Bronchial epithelial cell (primary cell): ENCODE measurements at places on chromosomes 7 and 10. TPM values are rescaled to one million over a fixed set of nuclear protein-coding genes. Genes with fewer than 3 reads are reported as not detected.

DNA sequence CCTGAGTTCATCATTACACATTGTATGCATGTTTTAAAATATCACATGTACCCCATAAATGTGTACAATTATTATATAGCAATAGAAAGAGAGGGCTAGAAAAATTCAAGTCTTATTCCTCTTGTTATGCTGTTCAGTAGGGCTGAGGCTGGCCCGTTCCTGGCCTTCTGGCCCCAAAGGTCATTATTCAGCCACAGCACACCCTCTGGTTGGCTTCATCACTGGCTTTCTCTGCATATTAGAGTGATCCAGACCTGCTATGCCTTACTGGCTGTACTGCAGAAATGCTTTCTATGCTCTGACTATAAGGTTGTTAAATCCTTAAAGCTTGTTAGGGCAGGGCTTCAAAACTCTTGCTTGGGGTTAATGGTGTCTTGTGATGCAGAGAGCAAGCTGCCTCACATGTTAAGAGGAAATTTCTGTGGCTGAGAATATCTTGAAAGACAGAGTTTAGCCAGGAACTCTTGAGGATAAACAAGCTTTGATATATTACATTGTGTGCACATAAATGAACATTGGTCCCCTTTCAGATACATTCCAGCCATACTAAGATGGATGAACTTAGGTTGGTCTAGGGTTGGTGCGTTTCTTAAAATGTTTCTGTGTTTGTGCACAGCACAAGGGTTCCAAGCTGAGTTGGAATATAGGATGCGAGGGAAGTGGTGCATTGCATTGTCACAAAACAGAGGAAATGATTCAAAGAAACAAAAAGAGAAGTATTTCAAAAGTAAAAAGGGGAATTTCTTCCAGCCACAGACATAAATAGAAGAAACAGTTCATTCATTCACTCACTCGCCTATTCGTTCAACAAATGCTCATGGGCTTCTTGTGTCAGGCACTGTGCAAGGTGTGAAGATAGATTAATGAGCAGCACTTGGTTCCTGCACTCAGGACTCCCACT, 61.6 kb upstream of the WDR11 start:
- DNase-seq = no peak

- DNase-seq = no peak
These were observed 213.5 kb downstream of the PAXIP1 start for GRCh38 chr7:154789404-154789803.

GRCh38 chr10:130020651-130021382, 56.7 kb upstream of the EBF3 start:
- DNase-seq = peak; percentile 3

- peak; percentile 20 for DNase-seq
These were observed 22.8 kb downstream of the C10orf105 start for GRCh38 chr10:71696628-71697326.

GRCh38 chr7:45940939-45941338, 19.9 kb upstream of the IGFBP3 start:
- DNase-seq = no peak

DNA sequence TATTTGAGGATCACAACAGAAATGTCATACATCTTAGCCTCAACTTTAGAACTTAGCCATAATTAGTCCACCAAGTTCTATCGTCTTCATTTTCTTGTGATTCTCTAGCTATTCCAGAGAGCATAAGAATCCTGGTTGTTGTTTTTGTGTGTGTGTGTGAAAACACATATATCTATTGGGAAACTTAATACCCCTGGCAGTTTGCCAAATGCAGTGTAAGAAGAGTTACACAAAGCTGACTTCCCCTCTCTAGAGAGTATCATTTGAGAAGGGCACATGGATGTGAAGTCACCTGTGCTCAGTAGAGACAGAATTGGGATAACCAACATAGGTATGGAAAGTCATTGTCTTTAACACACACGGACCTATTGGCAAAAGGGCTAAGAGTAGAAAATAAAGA, 19.3 kb downstream of the FOXI2 start:
- no peak for DNase-seq

Gene ADAMTS14
- total RNA-seq = under 0.01 and 0.26 TPM in 2 replicates

Gene MICALL2
- 13.7 and 14.2 TPM in 2 replicates for total RNA-seq

Gene CRHR2
- not detected in 2 replicates for total RNA-seq

DNA sequence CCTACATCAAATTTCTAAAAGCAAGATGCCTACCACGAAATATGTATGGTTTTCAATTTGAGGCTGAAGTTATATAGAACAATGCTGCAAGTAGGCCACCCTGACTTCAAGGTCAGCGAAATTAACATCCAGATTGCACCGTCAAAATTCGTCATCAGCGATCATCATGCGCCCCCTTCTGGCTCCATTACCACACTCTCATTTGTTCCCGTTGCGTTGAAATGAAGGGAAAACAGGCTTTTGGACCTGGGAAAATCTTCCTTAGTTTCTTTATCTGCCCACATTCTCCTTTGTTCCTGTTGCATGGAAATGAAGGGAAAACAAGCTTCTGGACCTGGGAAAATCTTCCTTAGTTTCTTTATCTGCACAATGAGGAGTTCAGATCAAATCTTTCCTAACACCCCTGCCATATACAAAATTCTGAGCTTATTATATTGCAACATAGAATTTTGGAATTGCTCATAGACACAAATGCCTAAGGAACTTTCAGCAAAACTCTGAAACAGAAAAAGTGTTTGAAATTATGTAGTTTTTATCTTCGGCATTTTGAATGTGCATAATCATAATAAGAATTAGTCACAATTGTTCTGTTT, 98.2 kb upstream of the PRKCQ start:
- peak; percentile 47 for DNase-seq

- no peak for DNase-seq
These were observed 1288.0 kb upstream of the SORCS1 start for GRCh38 chr10:108452533-108452932.

- DNase-seq = no peak
These were observed 22.7 kb downstream of the ZNF365 start for GRCh38 chr10:62396864-62397263.

GRCh38 chr7:2062648-2063047, 170.1 kb downstream of the MAD1L1 start:
- DNase-seq = no peak

DNA sequence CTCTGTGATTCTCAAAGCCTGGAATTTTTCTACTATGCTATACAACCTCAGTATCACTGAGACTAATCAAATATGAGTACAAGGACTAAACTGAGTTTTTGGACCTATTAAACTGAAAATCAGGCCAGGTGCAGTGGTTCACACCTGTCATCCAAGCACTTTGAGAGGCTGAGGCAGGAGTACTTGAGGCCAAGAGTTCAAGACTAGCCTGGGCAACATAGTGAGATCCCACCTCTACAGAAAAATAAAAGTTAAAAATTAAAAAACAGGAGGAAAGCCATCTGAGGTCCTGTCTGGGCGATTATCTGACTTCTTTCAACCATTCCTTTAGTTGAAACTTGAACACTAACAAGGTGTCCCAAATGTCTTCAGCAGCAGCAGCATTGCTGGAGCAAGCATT, 7.0 kb downstream of the XRCC2 start:
- DNase-seq = no peak

GRCh38 chr10:91062091-91062490, 141.2 kb upstream of the ANKRD1 start:
- DNase-seq = no peak

DNA sequence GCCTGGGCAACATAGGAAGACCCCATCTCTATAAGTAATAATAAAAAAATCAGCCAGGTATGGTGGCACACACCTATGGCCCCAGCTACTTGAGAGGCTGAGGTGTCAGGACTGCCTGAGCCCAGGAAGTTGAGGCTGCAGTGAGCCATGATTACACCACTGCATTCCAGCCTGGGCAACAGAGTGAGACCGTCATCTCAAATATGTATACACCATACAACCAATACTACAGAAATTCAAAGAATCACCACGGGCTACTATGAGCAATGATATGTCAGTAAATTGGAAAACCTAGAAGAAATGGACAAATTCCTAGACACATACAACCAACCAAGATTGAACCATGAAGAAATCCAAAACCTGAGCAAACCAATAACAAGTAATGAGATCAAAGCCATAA, 60.3 kb upstream of the ZC3HAV1 start:
- no peak for DNase-seq

- peak; percentile 28 for DNase-seq
These were observed 240.4 kb downstream of the KIAA1217 start for GRCh38 chr10:24449321-24449740.

DNA sequence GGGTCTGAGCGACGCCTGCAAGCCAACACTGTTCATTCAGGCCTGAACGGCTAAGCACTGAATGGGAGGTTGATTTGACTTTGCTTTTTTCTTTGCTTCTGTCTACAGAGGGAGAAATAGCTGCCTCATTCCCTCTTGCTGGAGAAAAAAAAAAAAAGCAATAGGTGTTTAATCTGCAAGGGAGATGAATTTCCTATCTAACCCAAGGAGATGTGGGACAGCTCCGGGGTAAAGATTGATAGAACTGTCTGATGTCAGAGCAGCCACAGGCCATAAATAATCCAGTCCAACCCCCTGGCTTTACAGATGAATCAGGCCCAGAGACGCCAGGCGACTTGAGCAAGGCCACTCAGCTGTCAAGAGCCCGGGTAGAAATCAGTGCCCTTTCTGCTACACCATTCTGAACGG, 168.0 kb downstream of the ARHGAP12 start:
- no peak for DNase-seq

GRCh38 chr10:361203-362081, 226.2 kb downstream of the ZMYND11 start:
- no peak for DNase-seq

Gene FAM25C
- 9.3 TPM in 1 of 2 replicates, not detected in the other for total RNA-seq

DNA sequence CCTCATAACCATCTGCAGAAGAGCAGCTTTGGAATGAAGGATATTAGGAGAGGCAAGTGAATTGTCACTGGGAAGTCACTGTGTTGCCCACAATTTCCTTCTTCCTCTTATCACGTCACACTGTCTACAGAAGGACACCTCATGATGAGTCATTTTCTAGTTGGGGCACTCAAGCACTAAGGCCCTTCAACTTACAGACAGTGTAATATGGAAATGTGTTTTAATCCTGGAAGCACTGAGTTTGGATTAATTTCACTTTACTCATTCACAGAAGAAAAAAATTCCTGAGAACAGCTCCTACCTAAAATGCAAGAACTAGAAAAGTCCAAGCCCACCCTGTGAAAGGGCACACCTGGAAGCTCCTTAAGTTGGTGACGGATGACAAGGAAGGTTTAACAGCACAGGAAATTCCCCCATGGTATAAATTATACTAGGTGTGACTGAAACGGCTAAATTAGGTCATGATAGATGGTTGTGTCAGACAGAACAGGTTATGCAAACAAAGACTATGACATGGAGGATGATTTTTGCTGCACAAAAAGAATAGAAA, 56.6 kb downstream of the PARD3 start:
- peak; percentile 99 for DNase-seq

Gene PHKG1
- total RNA-seq = 0.26 and 0.77 TPM in 2 replicates

DNA sequence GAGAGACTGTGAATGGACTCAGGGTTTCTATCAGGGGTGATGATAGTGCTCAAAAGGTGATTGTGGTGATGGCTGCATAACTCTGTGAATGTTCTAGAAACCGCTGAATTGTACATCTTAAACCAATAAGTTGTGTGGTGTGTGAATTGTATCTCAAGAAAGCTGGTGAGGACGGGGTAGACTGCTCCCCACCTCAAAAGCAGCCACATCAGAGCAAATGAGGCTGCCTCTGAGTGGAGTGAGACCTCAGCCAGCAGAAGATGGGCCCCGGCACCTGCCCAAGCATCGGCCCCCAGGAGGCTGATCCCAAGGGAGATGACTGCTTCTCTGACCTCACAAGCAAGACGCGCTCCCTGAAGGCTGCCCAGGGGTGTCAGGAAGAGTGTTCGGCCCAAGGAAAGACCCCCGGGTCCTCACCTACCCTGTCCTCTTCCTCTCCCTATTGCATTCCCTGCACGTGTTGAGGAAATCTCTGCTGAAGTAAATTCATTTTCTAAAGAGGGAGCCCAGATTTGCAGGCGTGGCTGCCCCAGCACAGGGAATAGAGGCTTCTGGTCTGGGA, 279.3 kb upstream of the SHH start:
- DNase-seq = no peak

Gene CDH23
- total RNA-seq = 0.13 TPM in 1 of 2 replicates, not detected in the other

- no peak for DNase-seq
These were observed 192.2 kb downstream of the PARD3 start for GRCh38 chr10:34622945-34623344.

GRCh38 chr10:48450233-48450740, 143.8 kb downstream of the MAPK8 start:
- no peak for DNase-seq

Gene MRLN
- not detected in 2 replicates for total RNA-seq

Gene GJD4
- not detected in 2 replicates for total RNA-seq

DNA sequence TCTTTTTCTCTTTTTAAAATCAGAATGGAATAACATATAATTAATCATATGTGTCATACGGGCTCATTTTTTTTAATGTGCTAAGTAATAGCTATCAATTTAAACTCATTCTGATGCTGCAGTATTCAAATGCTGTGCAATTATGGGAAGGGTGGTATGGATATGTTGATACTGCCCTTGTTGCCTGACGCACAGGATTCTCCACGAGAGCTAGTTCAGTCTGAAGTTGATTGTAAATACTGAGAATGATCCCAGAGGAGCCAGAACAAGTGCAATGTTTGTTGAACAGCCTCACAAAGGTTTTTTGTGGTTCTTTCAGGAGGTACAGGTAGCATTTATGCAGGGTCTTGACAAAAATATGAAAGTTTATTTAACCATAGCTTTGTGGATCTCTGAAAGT, 13.4 kb downstream of the NPY start:
- no peak for DNase-seq

- no peak for DNase-seq
These were observed 14.2 kb downstream of the AHR start for GRCh38 chr7:17312641-17313040.

GRCh38 chr7:140544388-140544826, 65.1 kb upstream of the MKRN1 start:
- no peak for DNase-seq

DNA sequence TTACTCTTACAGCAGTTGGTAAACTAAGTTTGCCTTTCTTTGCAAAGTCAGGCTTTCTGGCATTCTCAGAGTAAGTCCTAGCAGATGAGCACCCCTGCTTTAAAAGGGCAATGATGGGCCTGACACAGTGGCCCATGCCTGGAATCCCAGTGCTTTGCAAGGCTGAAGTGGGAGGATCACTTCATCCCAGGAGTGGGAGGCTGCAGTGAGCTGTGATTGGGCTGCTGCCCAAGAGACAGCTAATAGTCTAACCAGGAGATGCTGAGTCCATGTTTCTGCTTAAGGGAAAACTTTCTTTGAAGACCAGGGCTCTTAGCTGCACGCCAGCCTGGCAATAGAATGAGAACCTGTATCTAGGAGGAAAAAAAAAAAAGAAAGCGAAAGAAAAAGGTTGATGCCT, 100.2 kb upstream of the MPP7 start:
- no peak for DNase-seq

Gene GPR37
- 1.6 and 3.7 TPM in 2 replicates for total RNA-seq

DNA sequence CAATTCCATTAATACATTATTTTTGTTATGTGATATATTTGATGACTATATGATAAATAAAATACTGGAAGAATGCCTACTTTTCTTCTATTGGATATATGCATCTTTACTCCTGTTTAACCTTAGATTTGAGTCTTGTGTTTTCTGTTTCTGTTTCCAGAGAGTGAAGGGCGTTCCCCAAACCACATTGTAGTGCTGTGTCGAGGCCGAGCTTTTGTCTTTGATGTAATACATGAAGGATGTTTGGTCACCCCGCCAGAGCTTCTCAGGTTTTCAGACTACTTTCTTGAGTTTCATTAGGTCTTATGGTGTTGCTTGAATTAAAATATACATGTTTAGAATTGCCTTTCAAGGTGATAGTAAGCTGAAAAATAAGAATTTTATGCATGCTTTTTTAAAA, 23.8 kb downstream of the CROT start:
- no peak for DNase-seq
